NCI-H1105 (cell line): ENCODE measurements at places on chromosomes 5 and 9.

DNA sequence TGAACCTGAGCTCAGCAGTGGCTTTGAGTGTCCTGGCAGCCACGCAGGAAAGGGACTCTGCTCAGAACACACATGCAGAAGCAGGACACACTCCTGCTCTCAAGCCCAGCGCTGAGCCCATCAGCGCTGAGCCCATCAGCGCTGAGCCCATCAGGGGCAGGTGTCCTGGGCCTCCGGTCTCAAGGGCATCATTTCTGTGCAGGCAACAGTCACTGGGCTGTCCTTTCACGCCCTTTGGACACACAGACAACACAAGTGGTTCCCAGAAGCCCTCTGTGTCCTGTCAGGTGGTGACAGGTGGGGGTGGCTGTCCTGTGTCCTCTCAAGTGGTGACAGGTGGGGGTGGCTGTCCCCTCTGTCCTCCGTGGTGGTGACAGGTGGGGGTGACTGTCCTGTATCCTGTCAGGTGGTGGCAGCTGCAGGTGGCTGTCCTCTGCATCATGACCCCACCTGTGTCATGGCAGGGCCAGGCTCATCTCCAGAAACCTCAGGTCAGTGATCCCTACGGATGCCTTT lies 39.0 kb upstream of the CLPTM1L start:
- no peak for DNase-seq

- no peak for DNase-seq
Measured at GRCh38 chr5:149764086-149764485, 34.0 kb downstream of the PPARGC1B start.

- DNase-seq: no peak
Measured at GRCh38 chr5:119751734-119752094, 122.4 kb downstream of the FAM170A start.

DNA sequence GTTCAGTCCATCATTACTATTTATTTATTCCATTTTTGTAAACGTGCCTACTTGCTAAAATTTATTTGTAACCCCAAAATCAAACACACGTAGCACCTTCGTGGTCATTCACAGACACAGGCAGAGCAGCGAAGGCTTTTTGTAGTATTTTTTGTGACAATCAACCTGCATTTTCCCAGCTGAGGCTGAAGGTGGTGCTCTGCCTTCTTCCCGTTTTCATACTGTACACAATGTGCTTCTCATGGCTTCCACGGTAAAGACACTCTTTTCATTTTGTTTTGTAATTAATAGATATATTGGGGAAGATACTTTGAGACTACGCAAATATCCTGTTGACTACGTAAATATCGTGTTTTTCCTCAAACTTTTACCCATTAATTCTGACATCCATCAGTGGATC lies 19.4 kb downstream of the DAP start:
- no peak for DNase-seq

GRCh38 chr5:172786736-172787462 lies 15.9 kb upstream of the DUSP1 start:
- no peak for DNase-seq

DNA sequence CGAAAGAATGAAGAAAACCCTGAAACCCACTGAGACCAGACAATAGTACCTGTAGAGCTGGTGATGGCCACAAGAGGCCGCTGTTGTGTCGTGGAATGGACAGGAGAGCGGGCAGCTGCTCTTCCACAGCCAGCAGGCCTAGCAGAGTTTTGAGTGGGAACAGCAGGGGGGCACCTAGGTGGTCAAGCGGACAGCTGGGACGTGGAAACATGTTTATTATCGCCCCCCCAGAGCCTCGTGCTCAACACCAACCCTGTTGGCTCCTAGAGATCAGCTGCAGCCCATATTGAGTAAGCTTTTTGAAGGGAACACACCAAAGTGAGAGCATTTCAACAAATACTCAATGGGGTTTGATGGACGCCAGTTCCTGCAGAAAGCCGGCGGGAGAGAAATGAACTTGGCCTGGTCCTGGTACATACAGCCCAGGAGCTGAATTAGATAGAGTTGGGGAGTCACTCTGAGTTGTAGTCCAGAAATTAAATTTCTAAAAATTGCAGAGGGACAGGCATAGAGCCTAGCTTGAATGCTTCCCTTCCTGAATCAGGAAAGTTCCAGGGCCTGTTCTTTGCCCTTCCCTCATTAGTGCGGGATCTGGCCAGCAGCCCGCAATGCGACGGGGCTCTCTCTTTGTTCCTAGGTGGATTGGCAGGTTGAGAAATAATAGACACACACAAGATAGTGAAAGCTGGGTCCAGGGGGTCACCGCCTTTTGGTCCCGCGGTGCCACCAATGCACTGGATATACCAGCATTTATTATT lies 33.8 kb downstream of the MFAP3 start:
- DNase-seq: peak; percentile 23

DNA sequence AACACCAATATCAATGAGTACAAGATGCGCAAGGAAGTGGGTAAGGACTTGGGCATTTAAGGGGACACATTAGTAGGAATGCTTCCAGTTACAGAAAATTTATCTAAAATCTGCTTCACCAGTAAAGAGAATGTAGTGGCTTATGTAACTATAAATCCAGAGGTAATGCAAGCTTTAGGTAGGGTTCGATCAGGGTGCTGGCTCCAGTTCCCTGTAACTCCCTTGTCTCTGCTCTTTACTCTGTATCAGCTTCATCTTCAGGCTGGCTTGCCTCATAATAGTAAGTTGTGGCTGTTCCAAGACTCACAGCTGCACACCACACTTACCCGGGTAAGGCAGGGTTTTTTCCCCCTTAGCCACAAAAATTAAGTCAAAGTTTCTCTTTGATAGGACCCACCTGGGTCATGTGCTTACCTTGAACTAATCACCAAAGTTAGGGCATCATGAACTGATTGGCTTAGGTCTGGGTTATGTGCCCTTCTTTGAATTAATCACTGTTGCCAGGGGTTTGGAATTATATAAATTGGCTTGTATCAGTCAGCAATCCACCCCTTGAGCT lies 35.5 kb downstream of the ARHGEF37 start:
- DNase-seq: no peak

- DNase-seq: no peak
Measured at GRCh38 chr9:100285601-100286000, 67.1 kb downstream of the TEX10 start.

- DNase-seq: no peak
Measured at GRCh38 chr5:86623785-86624483, 6.2 kb downstream of the COX7C start.

DNA sequence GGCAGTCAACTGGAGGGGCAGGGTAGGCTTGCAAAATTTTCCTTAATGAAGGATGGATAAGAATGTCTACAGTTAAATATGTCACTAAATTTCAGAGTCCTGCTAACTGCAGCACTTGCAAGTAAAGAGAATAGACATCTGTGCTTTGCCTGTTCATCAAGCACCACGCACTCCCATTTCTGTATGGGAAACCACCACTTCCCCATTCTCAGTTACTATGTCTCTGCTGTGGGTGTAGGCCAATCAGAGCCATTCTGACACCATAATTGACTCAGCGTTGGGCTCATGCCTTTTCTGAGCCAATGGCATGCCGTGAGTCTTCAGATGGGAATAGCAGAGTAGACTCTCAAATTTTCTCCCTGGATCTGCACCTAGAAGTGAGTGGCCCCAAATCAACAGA lies 247.5 kb downstream of the GABRB2 start:
- no peak for DNase-seq

DNA sequence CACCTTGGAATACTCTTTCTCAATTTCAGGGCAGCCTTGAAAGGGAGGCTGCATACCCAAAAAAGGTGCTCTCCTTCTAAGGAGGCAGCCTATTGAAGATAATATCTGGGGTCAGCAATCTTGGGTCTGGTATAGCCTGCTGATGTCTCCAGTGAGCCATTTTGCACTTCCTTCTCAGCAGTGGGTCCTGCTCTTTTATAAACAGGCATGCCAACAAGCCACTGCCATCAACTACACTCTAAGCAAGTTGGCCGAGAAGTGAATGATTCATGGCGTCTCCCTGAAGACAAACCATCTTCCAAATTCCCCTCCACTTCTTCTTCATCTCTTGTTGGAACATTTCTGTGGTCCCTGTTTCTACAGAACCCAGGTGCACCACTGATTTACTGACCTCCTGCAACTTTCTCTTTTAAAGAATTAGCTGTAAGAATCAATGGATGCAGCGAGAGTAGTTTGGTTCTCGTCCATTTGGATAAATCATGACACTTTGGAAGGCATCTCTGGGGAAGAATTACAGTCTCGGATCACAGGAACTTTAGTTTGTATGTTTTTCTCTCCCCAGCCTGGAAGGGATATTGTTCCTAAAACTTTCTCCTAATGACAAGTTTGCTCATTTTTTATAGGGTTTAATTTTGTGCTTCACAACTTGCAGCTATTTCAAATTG lies 108.3 kb downstream of the INSYN2B start:
- DNase-seq: no peak

DNA sequence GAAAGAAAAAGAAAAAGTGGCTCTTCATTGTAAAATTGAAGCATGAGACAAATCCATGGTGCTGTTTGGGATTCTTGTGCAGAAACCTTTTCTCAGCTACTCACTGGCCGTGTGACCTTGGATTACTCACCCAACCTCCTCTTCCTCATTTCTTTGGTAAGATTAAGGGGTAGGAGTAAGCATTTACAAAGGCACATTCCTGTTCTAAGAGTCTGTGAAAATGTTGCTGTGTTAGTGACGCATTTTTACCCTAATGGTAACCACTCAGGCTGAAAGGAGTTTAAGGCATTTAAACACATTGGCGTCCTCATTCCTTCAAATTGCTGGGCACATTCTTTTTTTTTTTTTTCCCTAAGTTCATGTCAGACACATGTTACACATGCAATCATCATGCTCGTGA lies 4.3 kb downstream of the RAI14 start:
- DNase-seq: no peak

- no peak for DNase-seq
Measured at GRCh38 chr5:62432621-62433064, 20.1 kb downstream of the IPO11 start.

DNA sequence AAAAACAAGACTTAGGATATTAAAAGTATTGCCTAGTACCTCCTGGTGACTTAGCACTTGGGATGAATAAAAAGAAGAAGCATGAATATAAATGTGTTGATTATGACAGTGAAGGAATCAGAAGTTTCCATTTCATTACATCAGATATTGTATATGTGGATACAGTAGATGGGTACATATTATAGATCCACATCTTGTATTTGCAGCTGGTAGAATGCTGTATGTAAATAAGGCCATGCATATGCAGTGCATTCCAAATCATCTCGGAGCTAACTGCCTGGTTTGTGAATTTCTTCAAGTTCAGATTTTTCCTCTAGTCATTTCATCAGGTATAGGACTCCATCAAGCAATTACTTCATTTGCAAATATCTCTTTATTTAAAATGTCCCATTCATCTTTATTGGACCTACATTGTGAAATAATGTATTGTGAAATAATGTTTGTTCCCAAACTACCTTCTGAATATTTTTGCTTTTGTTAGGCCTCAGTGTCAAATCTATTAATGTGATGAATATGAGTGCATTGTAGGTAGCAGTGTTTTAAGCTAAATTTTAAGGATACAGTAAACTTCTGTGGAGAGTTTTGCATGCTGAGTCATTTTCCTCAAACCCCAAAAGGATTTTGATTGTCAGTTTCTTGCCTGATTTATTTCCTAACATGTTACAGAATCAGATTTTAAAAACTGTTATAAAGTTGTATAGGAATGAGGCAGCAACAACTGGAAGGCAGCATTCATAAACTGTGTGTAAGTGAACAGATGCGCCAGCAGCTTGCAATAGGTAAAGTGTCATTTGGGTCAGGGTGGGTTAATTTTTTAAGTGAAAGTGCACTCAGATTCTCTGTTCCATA lies 370.8 kb upstream of the RIOK2 start:
- DNase-seq: no peak

- no peak for DNase-seq
Measured at GRCh38 chr9:107721705-107722245, 232.2 kb upstream of the KLF4 start.

GRCh38 chr9:99134893-99135341 lies 30.0 kb downstream of the TGFBR1 start:
- DNase-seq: no peak

DNA sequence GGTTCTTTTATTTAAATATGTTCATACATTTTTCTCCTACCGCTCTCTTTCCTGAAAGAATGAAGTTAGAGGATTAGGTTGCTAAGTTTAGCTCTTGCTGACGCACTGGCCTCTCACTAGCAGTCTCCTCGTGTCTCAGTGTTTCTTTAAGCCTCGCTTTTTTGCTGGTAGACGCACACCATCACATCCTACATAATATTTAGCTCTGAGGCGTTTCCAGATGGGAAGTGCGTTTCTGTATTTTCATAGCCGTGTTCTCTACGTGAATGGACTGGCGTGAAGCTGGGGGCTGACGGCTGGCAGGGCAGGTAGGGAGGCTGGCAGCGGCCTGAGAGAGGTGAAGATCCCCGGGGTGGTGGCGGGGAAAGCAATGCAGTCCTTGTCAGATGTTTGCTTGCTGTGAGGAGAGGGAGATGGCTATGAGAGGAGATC lies 79.2 kb upstream of the SPRY4 start:
- no peak for DNase-seq

DNA sequence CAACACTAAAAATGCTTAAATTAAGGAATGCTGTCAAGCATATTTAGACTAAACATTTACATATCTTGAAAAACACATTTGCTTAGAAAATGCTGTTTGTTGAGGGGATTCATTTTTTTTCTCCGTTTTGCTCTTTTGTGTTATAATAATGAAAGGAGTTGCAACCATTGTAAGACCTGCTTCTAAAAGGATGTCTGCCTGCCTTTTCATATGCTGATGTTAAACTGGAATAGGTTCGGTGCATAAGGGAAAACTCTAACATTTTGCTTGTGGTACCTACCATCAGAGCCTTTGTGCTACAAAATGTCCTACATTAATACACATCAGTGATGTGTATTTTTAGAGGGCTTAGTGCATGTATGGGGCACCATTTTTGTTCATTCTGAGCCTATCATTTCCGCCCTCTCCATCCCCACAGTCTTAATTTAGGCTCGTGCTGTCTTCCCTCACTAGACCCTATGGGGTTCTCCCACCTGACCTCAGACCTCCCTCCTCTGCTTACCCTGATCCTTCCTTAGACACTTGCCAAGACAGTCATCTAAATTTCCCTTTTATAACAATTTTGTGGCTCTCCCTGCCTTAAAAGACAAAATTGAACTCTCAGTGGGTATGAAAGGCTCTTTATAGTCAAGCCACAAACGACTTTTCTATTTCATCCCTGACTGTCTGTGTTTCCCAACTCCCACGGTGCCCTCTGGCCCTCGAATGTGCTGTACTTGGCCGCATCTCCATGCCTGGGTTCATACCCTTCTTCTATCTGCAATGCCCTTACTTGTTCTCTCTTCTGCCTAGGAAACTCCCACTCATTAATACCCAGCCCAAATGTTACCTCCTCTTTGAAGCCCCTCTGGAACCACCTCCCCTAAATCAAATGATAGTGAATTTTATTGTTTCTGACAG lies 61.2 kb downstream of the CMYA5 start:
- DNase-seq: no peak

GRCh38 chr5:11240293-11241190 lies 479.5 kb upstream of the DAP start:
- no peak for DNase-seq

GRCh38 chr9:19009391-19009965 lies 23.5 kb downstream of the SAXO1 start:
- no peak for DNase-seq

DNA sequence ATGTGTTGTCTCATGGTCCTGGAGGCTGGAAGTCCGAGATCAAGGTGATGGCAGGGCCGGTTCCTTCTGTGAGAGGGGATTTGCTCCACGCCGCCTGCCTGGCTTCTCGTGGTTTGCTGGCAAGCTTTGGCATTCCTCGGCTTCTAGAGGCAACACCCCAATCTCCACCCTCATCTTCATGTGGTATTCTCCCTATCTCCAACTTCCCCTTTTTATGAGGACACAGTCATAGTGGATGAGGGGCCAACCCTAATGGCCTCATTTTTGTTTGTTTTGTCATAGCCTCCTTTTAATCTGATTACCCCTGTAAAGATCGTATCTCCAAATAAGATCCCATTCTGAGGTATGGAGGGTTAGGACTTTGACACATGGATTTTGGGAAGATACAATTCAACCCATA lies 41.7 kb upstream of the CLK4 start:
- DNase-seq: no peak
